ELR (cell line): ENCODE measurements at places on chromosomes 16 and 17.

DNA sequence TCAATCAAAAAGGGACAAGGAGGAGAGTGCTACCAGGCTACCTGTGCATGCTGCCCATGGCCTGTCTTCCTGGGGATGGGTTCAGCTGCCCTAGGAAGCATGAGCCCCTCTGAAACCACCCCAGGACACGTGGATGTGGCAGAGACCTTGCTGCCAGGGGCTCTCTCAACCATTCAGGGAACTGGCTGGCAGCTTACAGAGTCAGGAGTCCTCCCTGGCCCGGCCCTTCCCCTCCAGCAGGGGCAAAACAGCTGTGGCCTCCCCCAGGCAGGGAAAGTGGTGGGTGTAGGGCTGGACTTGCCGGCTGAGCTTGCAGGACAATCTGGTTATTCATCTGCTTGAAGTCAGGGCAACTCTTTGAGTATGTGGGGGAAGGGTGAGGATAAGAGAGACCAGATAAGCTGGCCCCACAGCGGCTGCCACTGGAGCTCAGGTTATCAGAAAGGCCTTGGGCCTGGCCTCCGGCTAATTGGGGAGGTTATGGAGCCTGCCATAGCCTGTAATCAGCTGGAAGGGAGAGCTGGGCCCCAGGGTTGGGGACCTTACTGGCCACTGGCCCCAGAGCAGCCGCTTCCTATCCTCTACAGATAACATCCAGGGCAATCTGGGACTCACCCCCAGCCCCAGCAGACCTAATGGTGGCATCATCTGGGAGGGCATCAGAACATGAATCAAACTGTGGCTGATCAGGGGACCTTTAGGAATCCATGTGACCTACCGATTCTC, 5.6 kb upstream of the TBX2 start:
- DNase-seq, result no peak

GRCh38 chr16:58492735-58493134, 7.2 kb upstream of the NDRG4 start:
- DNase-seq, result no peak

- DNase-seq, result no peak
These were observed 38.1 kb downstream of the MRTFB start for GRCh38 chr16:14109077-14109775.

- DNase-seq, result no peak
These were observed 2.0 kb downstream of the GPT2 start for GRCh38 chr16:46885960-46886763.

- peak; percentile 59 for DNase-seq
These were observed 65.7 kb downstream of the CENPV start for GRCh38 chr17:16287563-16288027.

- peak; percentile 54 for DNase-seq
These were observed 660.5 kb downstream of the KCNJ2 start for GRCh38 chr17:70829876-70830275.

DNA sequence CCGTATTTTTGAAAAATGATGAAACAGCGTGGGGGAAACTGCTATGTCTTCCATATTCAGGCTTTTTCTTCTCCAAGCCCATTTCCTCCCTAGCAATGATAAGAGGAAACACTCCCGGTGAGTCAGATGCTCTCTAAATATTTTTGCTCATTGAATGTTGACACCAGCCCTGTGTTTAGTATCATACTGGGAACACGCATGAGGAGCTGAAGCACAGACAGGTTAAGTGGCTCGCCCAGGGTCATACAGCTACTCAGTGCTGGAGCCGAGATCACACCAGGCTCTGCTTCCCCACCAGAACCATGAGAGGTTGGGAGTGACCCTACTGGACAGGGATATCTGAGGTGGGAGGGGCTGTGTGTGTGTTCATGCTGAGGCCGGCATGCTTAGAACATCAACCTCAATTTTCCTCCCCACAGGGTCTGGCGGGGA, 37.8 kb upstream of the ADGRG1 start:
- DNase-seq, result peak; percentile 89

DNA sequence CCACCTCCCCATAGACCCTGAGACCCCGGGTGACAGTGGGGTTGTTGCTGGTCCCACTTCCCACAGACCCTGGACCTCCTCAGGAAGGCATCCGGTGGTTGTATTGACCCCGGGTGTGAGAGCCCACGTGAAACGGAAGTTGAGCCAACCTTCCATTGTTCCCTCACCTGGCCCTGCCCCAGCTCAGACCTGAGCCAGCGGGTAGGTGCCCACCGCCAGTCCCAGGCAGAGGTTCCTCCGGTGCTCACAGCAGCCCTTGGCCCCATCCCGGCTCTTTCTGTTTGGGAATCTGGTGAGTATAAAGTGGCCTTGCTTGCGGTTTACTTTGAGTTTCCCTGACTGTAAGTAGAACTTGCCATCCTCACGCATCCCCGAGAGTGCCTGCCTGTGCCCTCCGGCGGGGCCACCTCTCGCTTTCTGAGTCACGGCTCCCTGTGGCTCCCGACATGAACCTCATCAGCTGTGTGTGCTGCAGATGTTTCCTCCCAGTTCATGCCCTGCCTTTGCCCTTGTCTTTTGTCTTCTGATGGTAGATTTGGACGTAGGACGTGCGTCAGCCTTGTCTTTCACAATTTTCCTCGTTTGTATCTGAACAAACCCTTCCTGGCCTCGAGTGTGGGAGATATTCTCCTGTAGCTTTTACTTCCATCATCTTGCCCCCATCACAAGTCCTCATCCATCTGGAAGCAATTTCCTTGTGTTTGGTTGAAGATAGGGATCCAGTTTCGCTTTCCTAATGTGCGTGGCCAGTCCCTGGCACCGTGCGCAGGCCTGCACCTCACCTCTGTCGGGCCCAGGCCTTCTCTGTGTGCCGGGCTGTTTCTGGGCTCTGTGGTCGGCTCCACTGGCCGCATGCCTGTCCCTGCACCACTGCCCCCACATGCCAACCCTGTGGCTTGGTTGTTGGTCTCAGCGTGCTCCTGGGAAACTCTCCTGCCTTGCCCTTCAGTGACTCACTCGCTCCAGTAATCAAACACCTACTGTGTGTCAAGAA, 76.0 kb downstream of the METRNL start:
- peak; percentile 95 for DNase-seq

- peak; percentile 53 for DNase-seq
These were observed 15.0 kb downstream of the TMEM92 start for GRCh38 chr17:50289278-50289677.

DNA sequence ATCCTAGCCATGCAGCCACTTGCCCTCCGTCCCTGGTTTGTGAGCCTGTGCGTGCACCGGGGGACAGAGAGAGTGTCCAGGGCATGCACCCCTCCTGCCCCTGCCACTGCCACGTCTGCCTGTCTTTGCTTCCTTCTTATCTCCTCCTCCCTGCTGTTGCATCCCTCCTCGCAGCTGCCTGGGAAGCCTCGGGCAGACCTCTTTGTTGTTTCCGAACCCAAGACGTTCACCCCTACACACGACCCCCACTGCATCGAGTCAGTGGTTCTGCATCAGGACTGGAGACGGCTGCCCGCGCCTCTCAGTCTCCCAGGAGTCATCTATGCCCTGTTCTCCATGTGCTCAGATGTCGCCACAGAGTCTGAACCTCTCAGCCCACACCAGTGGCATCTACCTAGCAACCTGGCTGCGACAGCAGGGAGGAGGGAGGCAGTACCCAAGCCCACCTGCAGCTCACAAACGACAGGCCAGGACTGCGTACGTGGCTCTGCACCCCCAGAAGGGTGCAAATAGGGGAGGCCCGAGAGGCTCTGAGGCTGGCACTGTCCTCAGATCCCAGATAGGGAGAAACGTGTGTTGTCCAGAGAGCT, 5.2 kb downstream of the TIMP2 start:
- DNase-seq, result no peak

GRCh38 chr16:10579965-10580882, at the start of gene EMP2:
Gene EMP2, minus strand, starts transcription at chr16:10580598. Its CDS starts 32,981 bp downstream, at chr16:10547617.
- DNase-seq, result peak; percentile 81

- no peak for DNase-seq
These were observed 111.9 kb upstream of the CORO6 start for GRCh38 chr17:29734640-29735039.

DNA sequence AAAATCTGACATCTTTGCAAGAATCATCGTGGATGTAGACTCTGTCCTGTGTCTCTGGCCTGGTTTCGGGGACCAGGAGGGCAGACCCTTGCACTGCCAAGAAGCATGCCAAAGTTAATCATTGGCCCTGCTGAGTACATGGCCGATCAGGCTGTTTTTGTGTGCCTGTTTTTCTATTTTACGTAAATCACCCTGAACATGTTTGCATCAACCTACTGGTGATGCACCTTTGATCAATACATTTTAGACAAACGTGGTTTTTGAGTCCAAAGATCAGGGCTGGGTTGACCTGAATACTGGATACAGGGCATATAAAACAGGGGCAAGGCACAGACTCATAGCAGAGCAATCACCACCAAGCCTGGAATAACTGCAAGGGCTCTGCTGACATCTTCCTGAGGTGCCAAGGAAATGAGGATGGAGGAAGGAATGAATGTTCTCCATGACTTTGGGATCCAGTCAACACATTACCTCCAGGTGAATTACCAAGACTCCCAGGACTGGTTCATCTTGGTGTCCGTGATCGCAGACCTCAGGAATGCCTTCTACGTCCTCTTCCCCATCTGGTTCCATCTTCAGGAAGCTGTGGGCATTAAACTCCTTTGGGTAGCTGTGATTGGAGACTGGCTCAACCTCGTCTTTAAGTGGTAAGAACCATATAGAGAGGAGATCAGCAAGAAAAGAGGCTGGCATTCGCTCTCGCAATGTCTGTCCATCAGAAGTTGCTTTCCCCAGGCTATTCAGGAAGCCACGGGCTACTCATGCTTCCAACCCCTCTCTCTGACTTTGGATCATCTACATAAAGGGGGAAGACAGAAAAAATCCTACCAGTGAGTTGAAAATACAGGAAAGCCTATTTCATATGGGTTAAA, at the start of gene G6PC1:
Gene G6PC1 (plus strand): TSS at position 340 of the 872 bp plus-strand sequence. CDS start 78 bp downstream, at position 418.
- DNase-seq, result no peak

GRCh38 chr17:43846221-43846712, 709 bp upstream of the CD300LG start:
- DNase-seq, result peak; percentile 85

DNA sequence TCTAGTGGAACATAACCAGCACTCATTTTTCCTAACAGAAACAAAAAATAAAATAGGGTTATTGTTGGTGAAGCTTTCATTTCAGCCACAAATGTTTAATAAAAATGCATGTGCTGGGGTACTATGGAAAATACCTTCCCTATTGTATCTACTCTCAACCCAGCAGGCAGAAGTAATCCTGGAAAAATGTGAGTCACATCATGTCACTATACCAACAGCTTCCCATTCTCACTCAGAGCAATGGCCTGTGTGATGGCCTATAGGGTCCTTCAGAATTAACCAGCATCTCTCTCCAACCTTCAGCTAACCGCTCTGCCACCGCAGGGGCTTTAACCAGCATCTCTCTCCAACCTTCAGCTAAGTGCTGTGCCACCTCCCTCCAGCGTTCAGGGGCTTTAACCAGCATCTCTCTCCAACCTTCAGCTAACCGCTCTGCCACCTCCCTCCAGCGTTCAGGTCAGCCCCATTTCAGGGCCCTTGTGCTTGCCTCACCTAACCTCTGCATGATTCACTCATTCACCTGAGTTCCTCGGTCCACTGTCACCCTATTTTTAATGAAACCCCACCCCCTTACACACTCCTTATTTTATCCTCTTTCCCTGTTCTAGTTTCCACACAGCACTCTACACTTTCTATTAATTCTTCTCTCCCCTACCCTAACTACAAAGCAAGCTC, 34.0 kb downstream of the UBE2G1 start:
- DNase-seq, result peak; percentile 52

DNA sequence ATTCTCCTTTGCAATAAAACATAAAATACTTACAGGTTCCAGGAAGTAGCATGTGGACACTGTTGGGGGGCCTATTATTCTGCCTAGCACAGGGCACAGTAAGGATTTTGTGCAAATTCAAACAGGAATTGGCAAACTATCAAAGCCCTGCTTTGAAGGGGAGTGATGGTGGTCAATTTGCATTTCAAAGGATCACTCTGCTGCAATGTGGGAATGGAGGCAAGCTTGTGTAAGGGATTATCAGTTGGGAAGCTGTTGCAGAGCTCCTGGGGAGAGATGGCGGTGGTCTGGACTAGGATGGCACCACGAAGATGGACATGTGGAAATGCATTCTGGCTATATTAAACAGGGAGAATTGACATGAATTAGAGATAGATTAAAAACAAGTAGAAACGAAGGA, 990.7 kb upstream of the RBFOX1 start:
- no peak for DNase-seq

GRCh38 chr17:35344262-35344661, 29.2 kb downstream of the SLFN11 start:
- no peak for DNase-seq

DNA sequence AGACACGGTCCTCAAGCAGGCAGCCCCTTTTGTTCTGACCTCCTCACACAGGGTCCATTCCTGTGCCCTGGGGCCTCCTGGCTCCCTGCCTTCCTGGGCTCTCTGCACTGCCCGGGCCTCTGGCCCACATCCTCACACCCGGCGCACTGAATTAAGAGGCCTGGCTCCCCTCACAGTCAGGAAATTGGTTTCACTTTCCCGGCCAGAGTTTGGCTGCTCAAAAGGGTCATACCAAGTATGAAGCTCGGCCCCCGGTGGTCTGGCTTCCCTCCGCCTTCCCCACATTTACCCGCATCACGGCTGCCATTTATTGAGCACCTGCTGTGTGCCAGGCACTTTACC, 220.0 kb downstream of the NTN1 start:
- no peak for DNase-seq

- DNase-seq, result no peak
These were observed 47.3 kb upstream of the CMIP start for GRCh38 chr16:81397058-81397878.

DNA sequence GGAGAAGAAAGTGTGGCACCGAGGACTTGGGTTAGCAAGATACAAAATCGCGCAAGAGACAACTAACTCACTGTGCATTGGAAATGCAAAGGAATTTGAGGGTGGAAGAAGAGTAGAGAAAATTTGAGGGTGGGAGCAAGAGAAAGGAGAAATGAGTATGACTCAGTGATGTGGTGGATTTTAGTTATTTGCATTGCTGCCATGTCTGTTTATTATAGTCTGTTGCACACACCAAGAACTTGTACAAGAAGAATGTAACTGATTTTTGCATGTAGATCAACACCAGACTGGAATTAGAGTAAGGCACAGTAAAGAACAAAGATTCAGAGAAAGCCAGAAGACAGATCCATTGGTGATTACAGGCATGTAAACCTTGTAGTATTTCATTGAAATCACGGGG, 71.6 kb upstream of the SMIM36 start:
- no peak for DNase-seq
